ENCODE measurements at places on chromosomes 7 and 10.

DNA sequence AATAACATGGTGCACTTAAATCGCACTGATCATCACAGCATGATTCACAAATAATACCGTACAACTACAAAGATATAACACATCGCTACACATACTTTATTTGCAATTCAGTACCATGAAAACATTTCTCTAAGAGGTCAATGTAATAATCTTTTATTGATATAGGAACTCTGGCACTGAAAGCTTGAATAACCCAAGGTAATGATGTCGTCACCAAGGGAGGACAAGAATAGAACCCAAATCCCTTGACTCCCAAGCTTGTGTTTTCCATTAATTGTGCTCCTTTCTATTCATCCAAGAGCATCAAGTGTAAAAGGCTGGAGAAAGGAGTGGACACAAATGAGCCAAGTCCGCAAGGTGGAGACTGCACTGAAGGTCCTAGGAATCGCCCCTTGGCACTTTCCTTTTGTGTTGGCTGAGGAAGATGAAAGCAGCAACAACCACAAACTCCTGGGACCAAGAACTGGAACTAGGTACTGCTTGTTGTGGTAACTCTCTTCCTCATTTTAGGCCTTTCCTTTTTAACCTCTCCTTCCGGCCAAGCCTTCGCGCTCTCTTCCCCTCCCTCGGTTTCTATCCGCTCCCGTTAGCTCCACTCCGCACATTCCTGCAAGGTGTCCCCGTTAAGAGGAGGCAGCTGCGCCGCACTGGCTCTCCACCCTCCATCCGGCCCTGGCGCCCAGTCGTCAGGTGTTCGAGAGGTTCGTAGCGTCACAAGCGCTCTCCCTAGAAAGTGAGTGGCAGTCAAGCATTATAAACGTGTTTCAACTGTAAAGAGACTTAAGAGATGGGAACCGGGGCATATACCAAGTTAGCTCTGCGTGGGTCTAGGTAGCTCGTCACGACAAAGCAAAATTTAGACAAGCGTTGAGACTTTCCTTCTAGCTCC is 1.0 kb upstream of the CBLL1 start:
- DNase-seq = no peak

GRCh38 chr7:105796365-105796764 is 80.0 kb downstream of the ATXN7L1 start:
- DNase-seq = no peak

DNA sequence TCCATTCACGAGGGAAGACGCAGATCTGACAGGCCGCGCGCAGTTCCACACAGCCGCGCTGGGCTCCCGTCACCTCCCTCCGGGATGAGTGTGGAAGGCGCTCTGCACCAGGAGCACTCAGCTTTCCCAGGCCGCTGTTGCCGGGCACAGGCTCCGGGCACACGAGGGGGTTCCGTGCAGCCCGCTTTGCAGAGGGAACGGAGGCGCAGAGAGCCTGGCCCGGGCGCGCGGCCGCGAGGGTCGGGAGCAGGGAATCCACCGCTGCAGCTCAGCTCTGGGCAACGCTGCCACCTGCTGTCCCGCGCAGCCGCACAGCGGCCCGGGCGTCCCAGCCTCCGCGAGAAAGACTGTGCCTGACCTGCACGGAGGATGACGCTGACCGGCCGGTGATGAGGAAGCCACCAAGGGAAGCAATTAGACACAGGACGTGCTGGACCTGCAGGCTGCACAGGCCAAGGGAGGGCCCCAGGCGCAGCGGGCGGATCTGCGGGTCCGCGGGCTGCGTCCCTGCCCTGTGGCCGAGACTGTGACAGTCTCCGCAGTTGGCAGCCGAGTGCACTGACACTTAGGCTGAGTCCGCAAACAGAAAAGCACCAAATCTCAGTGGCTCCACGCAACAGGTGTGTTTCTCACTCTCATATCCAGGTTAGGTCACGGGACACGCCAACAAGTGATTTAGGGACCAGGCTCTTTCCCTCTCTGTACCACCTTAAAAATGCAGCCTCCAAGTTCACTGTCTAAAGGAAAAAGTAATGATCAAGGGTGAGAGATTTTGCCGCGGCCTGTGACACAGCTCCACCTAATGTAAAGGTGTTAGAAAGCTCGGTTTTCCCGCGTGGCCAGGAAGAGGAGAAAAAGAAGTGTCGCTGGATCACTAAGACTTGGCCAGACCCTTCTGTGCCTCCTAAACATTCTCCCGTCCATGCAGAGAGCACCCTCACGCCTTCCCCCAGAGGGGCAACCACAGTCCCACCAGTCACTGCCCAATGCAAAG is 94.5 kb downstream of the SEC61G start:
- DNase-seq = no peak

DNA sequence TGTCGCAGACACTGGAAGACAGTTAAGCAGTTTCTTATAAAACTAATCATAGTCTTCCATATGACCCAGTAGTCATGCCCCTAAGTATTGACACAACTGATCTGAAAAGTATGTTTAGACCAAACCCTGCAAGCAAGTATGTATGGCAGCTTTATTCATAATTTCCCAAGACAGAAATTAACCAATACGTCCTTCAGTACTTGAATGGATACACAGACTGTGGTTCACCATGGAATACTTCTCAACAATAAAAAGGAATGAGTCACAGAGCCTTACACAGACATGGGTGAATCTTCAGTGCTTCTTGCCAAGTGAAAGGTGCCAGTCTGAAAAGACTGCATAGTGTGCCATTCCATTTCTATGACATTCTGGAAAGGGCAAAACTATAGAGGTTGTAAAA is 50.2 kb upstream of the AKR1E2 start:
- DNase-seq = no peak

DNA sequence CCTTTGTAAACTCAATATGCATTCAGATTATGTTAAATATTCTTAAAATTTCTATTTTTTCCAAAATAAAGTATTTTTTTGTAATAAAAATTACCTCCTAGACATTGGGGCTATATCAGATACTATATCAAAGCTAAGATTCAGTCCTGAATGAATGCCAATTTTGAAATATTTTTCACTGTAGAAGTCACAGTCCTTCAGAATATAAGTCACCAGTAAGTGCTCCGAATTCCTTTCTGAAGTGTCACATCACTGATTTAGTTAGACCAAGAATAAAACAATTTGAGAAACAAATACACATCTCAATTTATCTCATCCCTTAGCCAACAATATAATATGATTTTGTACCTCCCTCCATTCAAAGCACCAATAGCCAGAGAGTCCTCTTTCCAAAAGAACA is 33.9 kb upstream of the GSAP start:
- DNase-seq = no peak

- peak; percentile 48 for DNase-seq
Measured at GRCh38 chr7:37354656-37355131, 94.0 kb downstream of the ELMO1 start.

- no peak for DNase-seq
Measured at GRCh38 chr10:2924431-2924830, 142.9 kb upstream of the PFKP start.

- DNase-seq = no peak
Measured at GRCh38 chr10:120505866-120506265, 48.8 kb downstream of the PLPP4 start.

GRCh38 chr7:11171569-11172192 is 198.0 kb downstream of the PHF14 start:
- no peak for DNase-seq

- DNase-seq = no peak
Measured at GRCh38 chr7:88203401-88203800, 16.4 kb downstream of the SRI start.

- DNase-seq = no peak
Measured at GRCh38 chr7:620056-620455, 100.4 kb upstream of the PDGFA start.

- DNase-seq = no peak
Measured at GRCh38 chr10:49364747-49365146, 31.1 kb downstream of the DRGX start.

Measured in natural killer cell (primary cell).